COR-L47 (cell line): ENCODE measurements at places on chromosomes 12 and 14.

GRCh38 chr14:79278798-79279644 is 932.3 kb downstream of the DIO2 start:
- peak; percentile 93 for DNase-seq

DNA sequence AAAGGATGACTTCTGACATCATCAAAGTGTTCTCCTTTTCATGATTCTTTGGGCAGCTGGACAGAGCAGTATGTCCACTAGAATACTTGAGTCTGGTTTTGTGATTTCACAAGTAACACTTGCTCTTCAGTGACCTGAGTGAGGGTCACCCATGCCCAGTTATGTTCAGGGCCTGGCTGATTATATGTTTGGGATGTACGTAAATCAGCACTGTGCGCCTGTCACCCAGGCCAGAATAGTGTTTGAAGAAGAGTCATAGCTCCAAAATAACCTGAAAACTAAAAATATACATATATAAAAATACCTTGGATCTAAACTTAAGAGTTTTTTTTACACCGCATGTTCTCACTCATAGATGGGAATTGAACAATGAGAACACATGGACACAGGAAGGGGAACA is 3.8 kb downstream of the BICD1 start:
- no peak for DNase-seq

GRCh38 chr14:51023964-51024363 is 70.9 kb downstream of the TRIM9 start:
- DNase-seq: no peak

GRCh38 chr14:24924544-24924943 is 125.4 kb downstream of the STXBP6 start:
- DNase-seq: no peak

DNA sequence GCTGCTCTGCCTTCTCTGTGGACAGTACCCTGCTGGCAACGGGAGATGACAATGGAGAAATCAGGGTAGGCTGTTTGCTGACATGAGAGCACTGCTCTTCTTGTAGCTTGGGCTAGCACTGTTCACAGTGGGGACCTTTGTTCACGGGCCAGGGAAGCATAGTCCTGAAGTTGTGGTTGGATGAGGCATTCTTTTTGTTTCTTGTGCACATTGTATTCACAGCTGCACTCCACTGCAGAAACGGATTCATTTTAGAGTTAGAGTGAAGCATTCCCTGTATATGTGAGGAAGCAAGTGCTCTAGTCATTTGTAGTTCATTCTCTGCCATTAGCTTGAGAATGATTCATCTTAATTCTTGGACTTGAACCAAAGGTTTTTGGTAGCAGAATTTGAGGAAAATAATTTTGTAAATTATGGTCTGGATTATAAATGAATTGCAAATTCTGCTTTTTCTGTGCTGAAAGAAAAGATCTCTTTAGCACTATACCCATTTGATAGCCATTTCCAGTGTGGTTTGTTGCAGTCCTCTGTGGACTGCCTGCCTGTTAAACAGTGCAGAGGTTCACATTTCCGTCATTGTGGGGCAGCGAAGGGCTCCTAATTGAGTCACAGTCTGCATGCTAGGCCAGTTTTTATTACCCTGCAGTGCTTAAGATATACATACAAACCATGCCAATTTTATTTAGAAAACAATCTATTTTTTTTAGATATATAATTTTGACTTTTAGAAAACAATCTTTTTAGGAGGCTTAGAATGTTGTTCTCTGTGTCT is 80.6 kb downstream of the APAF1 start:
- peak; percentile 54 for DNase-seq

DNA sequence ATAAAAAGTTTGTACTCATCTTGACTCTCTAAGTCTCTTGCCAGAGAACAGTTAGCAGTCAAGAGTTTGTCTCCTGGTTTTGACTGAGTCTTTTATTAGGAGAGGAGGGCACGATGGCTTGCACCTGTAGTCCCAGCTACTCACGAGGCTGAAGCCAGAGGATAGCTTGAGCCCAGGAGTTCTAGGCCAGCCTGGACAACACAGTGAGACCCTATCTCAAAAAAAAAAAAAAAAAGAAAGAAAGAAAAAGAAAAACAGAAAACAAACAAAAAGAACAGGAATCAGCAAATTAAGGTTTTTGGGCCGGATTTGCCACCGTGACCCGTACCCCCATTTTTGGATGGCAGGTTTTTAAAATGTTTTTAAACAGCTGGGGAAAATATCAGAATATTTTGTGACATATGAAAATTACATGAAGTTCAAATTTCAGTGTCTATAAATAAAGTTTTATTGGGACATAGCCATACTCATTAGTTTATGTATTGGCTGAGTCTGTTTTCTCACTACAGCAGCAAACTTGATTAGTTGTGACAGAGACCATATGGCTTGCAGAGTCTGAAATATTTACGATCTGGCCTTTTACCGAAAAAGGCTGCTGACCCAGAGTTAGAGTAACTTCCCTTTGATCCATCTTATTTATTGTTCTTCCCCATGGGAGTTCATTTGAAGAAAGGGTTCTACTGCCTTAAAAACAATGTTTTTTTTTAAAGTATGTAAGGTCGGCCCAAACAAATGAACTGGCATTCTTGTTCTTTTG is 31.2 kb downstream of the VEZT start:
- DNase-seq: no peak

GRCh38 chr12:113346353-113346752 is 11.4 kb upstream of the SLC8B1 start:
- DNase-seq: no peak

GRCh38 chr14:92546347-92547053 is 32.9 kb downstream of the RIN3 start:
- no peak for DNase-seq

DNA sequence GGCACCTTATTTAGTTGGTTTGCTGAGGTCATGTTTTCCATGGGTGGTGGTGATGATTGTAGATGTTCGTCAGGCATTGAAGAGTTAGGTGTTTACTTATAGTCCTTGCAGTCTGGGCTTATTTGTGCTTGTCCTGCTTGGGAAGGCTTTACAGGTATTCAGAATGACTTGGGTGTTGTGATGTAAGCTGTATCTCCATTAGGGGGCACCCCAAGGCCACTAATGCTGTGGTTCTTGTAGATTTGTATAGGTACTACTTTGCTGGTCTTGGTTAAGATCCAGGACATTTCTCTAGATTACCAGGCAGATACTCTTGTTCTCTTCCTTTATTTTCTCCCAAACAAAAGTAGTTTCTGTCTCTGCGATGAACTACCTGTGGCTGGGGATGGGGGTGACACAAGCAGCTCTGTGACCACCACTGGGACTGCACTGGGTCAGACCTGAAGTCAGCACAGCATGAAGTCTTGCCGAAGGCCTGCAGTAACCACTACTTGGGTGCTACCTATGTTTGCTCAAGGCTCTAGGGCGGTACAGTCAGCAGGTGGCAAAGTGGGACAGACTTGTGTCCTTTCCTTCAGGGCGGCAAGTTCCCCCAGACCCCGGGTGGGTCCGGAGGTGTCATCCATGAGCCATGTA is 35.8 kb upstream of the FBXO33 start:
- peak; percentile 26 for DNase-seq

DNA sequence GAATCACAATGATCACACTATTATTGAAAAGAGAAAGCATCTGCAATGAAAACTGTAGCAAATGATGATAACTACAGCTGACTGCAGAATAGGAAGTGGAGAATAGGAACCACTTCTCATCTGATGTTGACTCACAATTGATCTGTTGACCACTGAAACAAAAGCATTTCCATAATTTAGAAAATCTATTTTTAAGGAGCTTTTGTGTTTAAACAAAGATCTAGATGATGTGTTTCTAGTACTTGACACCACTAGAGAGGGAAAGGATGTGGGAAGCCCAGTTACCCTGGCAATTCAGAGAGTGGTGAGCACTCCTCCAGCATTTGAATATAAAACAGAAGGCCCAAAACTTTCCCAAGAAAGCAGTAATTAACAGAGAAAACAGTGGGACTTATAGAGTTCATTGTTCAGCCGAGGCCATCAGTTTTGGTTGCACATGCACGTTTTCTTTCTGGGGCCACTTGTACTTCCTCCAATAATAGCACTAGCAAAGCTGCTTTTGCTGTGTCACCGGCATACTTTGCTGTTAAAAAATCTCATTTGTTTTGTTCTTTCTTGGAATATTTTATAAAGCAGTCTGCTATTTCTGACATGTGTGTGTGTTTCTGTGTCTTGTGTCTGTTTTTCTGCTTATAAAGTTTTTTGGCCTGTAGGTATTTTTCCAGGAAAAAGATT is 76.1 kb upstream of the HECTD1 start:
- DNase-seq: peak; percentile 11

- peak; percentile 55 for DNase-seq
Observed at GRCh38 chr12:122399592-122400373, 22.7 kb downstream of the CLIP1 start.

DNA sequence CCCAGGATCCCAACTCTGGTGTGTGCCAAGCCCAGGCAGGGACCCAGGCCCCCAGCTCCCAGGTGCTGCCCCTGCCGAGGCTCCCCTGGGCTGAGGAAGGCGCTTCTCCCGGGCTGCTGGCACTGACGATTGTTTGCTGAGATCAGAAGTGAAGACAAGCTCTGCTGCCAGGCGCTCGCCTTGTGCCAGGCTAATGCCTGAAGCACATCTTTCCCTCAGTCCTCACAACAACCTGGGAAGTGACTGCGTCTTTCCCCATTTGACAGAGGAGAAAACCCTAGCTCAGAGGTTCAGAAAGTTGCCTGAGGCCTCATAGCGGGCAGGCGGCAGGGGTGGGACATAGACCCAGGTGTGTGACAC is 36.8 kb downstream of the ANKRD9 start:
- DNase-seq: no peak

DNA sequence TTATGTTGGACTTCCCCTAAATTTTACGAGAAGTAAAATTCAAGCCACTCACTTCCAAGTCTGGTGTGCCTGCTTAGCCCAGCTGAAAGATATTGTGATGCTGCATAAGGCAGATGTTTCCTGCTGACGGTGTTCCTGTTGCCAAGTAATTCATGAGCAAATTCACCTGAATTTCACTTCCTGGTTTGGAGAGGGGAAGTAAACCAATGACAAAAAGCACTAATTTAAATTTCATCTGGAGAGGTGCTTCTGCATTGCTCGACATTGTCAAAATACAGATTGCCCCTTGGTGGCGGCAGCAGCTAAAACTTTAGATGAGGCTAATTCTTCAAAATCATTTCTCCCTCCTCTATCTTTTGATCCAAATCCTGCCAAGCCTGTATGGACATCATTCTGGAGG is 281.1 kb downstream of the AACS start:
- DNase-seq: no peak

GRCh38 chr12:51383269-51383905 is 7.8 kb downstream of the GALNT6 start:
- no peak for DNase-seq
